ENCODE measurements at places on chromosomes 11 and 22.

DNA sequence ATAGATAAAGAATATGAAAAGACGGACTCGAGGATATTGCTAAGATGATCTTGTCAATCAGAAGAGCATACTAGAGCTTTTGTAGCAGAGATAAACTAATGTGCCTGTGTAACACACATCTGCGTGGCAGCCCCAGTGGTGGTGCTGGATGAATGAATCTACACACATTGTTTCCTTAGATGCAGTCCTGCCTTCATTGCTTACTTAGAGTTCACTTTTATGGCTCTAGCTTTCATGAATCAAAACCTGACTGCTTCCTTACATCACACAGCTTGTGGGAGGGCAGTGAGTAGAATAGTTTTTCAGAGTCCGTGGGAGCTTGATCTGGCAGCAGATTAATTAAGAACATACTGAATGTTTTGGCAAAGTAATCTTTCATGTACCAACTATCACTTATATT lies 83.7 kb downstream of the EXT2 start:
- DNase-seq = no peak

DNA sequence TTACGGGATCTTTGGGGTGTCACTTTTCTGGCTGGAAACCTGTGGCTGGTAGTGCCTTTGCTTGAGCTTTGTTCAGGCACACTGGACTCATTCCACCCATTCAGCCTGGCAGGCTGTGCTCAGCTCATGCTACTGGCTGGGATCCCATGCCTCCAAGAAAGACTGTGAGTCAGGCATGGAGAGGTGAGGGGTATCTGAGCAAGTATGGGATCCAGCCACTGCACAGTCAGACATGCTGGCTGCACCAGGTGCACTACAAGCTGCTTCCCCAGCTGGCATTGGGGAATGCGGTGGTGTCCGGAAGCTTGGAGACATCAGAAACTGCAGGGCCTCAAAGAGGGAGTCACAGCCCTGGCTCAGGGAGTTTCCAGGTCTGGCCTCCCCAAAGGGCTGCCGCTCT lies 12.0 kb upstream of the MED17 start:
- DNase-seq = no peak

DNA sequence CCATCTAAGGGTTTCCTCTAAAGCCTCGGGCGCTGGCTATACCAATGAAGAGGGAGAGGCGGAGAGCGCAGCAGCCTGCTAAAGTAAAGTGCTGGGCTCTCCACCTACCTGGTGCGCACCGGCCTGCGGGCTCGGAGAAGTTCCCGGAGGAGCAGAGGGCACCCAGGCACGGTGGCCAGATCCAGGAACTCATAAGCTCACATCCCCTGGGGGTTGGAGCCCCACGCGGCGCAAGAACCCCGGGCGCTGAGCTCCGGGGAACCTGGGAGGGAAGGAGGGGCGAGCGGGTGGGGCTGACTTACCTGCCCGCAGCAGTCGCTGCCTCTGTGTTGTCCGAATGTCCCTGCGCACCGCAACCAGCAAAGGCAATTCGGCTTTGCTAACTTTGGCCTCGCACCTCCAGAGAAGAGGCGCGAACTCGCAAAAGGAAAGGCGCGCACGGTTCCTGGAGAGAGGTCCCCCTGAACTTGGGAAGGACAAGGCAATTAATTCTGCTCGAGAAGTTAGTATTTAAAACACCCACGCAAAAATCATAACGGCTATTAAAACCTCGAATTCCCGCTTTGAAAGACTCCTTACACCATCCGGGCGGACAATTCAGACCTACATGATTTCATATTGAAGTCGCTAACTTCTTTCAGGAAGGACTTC lies 127.6 kb upstream of the C11orf58 start:
- DNase-seq = no peak

DNA sequence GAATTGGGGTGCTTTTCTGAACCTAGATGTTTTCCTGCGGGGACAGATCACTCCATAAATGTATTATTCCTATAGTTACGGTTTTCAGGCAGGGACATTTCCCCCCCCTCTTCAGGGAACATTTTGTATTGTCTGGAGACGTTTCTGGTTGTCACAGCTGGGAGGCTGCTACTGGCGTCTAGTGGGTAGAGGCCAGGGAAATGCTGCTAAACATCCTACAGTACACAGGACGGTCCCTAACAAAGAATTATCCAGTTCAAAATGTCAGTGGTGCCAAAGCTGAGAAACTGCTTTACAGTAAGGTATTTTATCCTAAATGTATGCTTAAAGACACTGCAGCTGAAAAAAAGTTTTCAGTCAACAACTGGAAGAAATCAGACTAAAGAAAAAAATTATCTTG lies 19.4 kb downstream of the PIWIL4 start:
- no peak for DNase-seq

DNA sequence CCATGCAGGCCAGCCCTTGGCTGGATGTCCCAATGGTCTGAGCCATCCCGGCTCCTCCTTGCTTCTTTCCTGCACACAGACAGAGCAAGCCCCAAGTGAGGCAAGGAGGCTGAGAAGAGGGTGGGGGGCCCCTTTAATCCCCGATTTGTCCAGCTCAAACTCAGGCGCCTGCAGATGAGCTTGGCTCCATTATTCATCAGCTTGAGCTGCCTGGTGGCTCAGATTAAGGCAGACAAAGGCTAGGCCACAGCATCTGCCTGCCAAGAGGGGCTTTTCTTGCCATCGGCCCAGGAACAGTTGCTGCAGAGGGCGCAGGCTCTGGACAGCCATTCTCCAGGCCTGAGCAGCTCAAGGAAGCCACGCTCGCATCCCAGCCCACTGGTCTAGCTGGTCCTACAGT lies 35.4 kb downstream of the LMO1 start:
- no peak for DNase-seq

GRCh38 chr22:23065495-23066122 lies 4.7 kb upstream of the GNAZ start:
- no peak for DNase-seq

GRCh38 chr11:102214623-102215022 lies 102.7 kb upstream of the BIRC3 start:
- no peak for DNase-seq

DNA sequence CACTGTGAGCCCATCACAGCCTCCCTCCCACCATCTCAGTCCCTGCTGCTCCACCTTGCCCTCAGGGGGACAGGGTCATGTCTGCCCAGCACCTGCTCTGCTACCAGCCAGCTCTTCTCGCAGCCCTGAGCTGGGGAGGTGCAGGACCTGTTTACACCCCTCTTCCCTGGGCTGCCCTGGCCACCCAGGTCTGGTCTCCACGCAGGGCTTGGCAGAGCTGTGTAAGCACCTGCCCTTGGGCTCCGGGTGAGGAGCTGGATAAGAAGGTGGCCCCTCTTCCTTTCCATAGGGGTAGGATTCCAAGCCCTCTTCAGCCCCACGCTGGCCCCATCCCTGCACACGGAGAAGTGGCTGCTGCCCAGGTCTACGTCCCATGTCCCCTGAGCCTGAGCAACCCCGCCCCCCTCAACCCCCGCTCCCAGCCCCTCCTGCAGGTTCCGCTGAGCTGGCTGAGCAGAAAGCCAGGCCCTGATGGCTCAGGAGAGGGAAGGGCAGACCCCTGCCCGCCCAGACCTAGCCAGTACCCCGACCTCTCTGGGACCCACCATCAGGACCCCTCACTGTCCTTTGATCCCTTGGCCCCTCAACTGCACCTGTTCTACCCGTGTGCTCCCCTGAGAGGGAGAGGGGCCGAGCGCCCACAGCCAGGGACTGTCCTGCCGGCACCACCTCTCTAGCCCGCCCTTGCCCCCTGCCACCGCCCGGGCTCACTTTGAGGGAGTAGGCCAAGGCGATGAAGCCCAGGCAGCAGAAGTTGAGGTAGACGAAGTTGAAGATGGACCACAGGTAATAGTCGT lies 3.2 kb downstream of the IFITM10 start:
- no peak for DNase-seq

- DNase-seq = no peak
Measured at GRCh38 chr22:38327805-38328204, 10.6 kb upstream of the CSNK1E start.

DNA sequence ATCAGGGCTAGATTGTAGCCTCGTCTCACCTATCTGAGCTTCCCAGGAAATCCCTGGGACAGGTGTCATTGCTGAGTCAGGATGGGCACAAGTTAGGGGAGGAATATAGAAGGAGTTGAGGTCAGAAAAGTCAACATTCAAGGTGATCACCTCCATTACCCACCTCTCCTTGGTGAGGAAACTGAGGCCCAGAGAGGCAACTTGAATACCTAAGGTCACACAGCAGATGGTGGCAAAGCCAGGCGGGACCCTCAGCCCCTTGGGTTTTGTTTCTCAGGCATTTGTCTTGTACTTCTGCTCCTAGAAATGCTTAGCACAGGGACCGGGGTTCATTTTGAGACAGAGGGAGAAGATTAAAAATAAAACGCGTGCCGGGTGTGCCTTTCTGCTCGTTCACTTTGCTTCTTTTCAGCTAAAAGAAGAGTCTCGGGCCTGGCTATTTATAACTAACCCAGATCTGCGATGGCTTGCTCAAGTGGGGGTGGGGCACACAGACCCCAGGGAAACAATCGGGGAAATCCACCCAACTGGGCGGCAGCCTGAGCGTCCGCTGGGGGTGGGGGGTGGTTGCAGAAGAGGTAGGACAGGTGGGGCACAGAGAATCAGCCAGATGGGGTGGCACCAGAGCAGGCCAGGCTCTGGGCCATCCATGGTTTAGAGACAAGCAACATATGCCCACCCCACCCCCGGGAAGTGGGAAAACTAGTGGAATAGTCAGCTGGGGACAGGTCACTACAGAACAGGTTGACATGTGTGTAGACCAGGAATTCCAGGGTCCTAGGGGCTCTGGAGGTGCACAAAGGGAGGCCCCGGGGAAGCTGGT lies 3.9 kb upstream of the GNAZ start:
- no peak for DNase-seq

DNA sequence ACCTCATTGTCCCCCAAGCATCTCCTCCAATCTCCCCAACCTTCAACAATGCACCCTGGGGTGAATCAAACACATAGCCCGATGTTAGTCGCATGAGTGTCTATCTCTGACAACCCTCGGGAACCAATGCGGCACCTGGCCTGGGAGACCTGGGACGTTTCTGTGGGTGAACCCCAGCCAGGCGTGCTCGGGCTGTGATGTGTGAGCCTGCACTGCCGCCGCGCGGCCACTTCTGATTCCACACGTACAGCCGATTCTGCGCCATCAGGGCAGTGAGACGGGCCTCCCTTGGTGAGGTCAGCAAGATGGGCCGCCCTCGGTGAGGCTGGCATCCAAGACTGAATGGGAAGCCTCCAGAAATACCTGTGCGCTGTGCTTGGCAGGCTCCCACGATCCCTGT lies 5.2 kb upstream of the H19 start:
- DNase-seq = no peak

DNA sequence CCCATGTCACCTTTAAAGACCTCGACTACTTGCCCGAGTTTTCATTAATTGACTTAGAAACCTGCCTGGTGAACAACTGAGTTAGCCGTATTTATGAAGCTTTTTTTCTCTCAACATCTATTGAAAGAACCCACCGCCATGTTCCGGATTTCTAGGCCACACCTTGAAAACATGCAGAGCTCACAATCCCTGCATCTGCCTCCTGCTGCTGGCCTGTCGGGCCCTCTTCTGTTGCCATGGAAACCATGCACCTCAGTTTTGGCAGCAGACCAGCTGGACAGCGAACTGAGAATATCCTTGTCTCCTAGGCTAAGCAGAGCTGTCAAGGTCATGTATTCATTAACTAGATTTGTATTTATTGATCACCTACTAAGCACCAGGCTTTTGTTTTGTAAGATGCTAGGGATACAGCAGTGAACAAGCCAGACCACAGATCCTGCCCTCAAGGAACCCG lies 4.3 kb upstream of the PATZ1 start:
- DNase-seq = no peak

DNA sequence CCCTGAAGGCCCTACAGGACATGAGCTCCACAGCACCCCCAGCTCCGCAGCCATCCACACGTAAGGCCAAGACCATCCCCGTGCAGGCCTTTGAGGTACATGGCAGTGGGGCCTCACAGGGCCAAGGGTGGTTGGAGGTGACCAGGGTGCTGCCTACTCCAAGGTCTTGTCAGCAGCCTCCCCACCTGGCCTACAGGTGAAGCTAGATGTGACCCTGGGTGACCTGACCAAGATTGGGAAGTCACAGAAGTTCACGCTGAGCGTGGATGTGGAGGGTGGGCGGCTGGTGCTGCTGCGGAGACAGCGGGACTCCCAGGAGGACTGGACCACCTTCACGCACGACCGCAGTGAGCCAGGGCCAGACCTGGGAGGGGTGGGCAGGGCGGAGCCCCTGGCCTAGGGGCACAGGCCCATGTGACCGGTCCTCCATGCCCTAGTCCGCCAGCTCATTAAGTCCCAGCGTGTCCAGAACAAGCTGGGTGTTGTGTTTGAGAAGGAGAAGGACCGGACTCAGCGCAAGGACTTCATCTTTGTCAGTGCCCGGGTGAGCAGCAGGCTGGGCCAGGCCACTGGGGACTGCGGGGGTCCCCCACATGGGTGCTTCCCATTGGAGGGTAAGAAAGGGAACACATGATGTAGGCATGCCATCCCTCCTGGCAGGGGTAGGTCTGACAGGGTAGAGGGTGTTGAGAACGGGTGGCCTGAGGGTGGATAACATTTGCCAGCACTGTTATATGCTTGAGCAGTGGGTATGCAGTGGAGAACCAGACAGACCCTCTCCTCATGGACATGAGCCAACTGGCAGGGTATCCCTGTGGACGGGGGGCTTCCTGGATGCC lies 5.6 kb downstream of the INPPL1 start:
- DNase-seq = no peak

DNA sequence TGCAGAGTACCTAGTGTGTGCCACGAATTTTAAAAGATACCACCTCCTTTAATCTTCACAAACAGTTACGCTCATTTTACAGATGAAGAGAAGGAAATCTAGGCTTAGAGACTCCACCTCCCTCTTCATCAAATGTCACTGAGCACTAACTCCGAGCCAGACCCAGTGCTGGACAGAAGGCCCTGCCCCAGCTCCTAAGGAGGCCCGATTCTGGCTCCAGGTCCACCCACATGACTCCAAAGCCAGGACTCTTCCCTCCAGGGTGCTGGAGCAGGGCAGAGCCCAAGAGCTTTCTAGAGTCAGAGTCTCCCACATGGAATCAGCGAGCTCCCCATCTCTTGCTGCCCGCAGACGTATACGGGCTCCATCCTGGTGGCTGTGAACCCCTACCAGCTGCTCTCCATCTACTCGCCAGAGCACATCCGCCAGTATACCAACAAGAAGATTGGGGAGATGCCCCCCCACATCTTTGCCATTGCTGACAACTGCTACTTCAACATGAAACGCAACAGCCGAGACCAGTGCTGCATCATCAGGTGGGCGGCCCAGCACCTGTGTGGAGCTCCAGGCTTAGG lies 27.6 kb downstream of the MYO7A start:
- no peak for DNase-seq

DNA sequence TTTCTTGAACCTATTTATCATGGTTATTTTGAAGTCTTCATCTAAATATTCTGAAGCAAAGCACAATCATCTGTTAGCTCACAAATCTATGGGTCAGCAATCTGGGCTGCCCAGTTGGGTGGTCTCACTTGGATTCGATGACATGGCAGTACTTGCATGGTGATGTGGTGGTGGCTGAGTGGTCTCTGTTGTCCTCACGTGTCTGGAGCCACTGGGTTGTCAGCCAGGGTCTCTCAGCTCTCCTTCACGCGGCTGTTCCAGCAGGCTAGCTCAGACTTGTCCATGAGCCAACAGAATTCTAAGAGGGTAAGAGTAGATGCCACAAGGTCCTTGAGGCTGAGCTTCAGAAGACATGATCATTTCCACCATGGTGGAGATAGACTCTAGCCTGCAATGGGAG lies 66.4 kb upstream of the KCNQ1OT1 start:
- DNase-seq = no peak

- DNase-seq = no peak
Measured at GRCh38 chr11:63906585-63906984, 10.4 kb downstream of the RCOR2 start.
